ENCODE measurements at places on chromosomes 6 and 20. TPM values are rescaled to one million over a fixed set of nuclear protein-coding genes. Genes with fewer than 3 reads are reported as not detected.

PRICKLE4 gene
- 0.98 TPM for total RNA-seq

AGPAT4 gene
- total RNA-seq: 3.1 TPM

BMP6 gene
- total RNA-seq: 0.35 TPM

DNA sequence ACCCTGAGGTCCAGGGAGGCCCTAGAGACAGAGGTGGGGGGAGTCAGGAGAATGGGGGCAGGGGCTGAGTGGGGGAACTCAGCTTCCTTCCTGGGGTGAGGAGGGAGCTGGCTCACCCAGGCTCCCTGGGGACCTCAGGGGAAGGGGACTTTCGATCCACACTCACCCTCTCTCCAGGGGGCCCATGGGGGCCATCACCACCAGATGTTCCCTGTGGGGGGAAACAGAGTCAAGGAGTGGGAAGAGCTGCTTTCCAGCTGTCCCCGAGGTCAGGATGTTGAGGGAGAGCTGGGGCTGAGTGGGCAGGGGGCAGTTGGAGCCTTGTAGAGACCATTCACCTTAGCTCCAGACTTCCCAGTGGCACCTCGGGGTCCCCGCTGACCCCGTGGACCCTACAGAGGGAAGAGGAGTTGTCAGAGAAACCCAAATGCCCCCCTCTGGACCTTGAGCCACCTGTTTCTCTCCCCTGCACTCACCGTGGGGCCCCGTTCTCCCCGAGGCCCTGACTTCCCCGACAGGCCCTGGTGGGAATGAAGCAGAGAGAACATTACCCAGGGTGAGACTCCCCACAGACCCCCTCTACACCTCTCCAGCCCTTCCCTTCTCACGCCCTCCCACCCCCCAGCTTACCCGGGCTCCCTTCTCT, 18.6 kb downstream of the COL11A2 start:
- H3K27me3 ChIP-seq: no peaks in the 10 kb centered on the region
- H3K4me3 ChIP-seq: no peak overlapping the region
- H3K27ac ChIP-seq: no peak overlapping the region
- no peak for DNase-seq
- H3K36me3 ChIP-seq: no peaks in the 10 kb centered on the region

DNA sequence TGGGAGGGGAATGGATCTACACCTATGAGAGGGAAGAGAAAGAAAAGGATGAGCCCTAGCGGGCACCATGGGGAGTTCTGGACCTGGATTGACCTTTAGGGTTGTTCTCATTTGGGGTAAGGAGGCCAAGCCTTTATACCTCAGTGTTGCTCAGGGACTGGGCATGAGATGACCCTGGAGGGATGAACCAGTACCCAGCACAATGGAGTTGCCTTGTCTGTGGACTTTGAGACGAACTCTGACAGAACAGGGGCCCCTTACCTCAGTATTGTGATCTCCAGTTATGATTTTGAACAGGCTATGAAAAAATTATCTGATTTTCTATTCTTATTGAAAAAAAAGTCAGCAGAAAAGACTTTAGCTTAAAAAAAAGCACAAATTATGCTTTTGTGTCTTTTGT, 88.6 kb downstream of the FOXA2 start:
- H3K36me3 ChIP-seq: no peaks in the 10 kb centered on the region
- peaks cover 17% of the 10 kb centered on the region for H3K4me1 ChIP-seq
- no peaks in the 10 kb centered on the region for H3K27me3 ChIP-seq
- no peak overlapping the region for H3K4me3 ChIP-seq

- H3K27ac ChIP-seq: no peak overlapping the region
- H3K4me1 ChIP-seq: no peaks in the 10 kb centered on the region
- no peak for DNase-seq
- H3K27me3 ChIP-seq: no peaks in the 10 kb centered on the region
These were observed 66.9 kb upstream of the KCNK16 start for GRCh38 chr6:39389484-39389767.

GRCh38 chr6:45990162-45990561, 25.5 kb downstream of the CLIC5 start:
- no peaks in the 10 kb centered on the region for H3K36me3 ChIP-seq
- no peak overlapping the region for H3K4me3 ChIP-seq
- H3K27ac ChIP-seq: no peak overlapping the region
- no peak for DNase-seq
- H3K27me3 ChIP-seq: no peaks in the 10 kb centered on the region

DNA sequence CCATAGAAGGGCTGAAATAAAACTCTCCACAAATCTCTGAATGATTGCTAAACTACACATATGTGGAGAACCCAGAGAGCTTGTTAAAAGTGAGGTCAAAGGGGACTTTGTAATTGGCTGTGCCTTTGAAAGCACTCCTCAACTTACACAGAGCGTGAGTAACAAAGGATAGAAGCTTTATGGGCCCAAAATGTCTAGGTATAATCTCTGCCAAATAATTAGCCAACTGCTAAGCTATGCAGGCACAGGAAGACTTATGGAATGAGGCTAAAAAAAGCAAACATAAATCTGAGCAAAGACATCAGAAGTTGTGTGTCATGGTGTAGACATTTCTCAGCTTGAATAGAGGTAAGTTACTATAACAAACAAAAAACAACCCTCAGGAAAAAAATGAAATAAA, 23.3 kb upstream of the UST start:
- no peaks in the 10 kb centered on the region for H3K27me3 ChIP-seq
- H3K27ac ChIP-seq: no peak overlapping the region
- no peak for DNase-seq
